Nucleus accumbens (tissue), 56 donors: ENCODE measurements at places on chromosomes 12 and 14.

DNA sequence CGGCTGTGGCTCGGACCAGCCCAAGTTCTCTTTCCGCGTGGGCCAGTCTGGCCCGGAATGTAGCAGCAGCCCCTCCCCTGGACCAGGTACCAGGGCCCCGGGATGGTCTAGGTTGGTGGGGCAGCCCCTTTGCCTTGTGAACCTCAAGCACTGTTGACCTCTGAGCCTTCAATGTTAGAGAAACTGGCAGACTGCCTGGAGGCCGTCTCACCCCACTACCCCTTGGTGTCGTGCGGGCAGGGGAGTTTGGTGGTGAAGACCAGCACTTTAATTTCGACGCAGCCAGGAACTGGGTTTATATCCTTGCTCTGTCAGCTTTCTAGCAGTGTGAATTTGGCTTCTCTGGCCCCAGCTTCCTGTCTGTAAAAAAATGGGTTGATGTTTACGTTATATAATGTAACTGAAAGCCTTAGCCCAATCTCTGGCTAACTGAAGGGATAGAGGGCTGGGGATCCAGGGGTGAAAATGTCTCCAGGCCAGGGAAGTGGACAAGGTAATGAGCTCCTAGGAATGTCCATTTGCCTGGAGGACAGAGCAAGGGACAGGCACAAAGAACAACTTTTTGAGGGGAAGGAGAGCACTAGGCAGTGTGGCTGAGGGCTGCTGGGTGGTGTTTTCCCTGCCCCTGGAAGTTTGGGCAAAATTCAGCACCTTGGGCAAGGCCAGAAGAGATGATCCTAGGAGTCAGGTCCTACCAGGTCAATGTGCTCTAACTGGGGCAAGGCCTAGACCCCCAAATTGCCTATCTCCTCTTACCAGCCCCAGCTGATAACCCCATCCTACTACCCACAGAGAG is 11.4 kb downstream of the MCRS1 start:
- no peak for DNase-seq

- no peak for DNase-seq
Observed at GRCh38 chr12:21773263-21773741, 1.2 kb downstream of the KCNJ8 start.

GRCh38 chr14:59870277-59871165 is at the start of gene RTN1:
Gene RTN1, minus strand, starts transcription at chr14:59870776. Its CDS starts 146 bp downstream, at chr14:59870630.
- DNase-seq, result peak; percentile 70

GRCh38 chr12:50887191-50887590 is 44.5 kb downstream of the TMPRSS12 start:
- no peak for DNase-seq

GRCh38 chr12:124512667-124513296 is 54.6 kb downstream of the NCOR2 start:
- peak; percentile 68 for DNase-seq

GRCh38 chr14:76775695-76776427 is 14.6 kb downstream of the VASH1 start:
- DNase-seq, result no peak

- no peak for DNase-seq
Observed at GRCh38 chr14:80653956-80654355, 287.6 kb downstream of the CEP128 start.

DNA sequence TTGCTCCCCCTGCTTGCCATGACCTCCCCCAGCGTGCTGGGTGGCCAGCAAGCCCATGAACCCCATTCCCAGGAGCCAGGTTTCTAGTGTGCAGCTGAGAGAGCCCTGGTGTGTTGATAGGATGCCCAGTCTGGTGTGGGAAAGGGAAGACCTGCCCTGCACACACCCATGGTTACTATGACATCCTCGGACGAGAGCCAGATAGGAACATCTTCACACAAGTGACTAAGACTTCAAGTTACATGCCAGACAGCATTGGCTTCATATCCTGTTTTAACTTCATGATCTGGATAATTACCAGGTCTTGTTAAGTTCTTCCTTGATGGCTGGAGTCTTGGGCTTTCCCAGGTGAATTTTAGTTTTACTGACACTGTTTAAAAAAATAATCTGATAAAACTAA is 196.6 kb upstream of the EGLN3 start:
- DNase-seq, result no peak

DNA sequence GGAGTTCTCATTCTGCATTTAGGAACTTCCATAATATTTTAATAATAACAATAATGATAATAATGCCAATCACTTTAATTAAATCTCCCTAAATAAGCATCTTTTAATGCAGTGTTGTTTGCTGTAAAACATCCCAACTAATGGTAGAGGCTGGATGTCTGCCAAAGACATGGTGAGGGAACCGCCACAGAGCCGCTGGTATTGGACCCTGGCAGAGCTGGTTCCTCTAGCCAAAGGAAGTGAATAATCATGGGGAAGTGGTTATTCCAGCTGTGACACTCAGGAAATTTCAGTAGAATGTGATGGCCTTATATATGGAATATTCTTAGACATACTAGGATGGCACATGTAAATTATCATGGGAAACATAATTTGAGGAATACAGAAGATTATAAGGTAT is 483.3 kb downstream of the ZFP36L1 start:
- no peak for DNase-seq

DNA sequence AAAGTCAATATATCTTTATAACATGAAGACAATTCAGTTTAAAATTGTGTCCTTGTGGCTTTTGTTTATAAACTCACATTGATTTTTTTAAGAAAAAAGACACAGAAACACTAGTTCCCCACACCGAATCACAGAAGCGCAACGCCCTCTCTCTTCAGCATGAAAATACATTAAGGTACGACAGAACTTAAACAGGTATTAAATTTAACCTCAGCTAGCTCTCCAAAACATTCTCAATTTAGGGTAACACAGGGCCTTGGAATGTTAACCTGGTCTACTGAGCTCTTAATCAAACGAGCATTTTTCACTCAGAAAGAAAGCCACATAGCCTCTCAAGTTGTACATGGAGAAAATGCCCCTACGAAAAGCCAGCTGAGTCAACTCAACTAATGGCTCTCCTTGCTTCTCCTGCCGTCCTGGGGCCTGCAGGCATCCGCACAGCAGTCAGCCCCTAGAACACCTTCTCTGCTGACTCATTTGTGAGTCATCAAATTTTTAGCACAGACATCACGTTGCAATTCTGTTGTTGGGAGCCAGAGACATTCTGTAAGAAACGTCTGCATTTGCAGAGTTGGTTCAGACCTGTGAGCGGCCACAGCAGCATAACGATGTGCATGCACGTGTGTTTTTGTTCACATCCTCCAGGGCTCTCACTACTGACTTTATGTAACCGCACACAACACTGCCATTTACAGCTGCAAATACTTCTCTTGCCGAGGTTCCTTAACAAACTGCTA is 141.6 kb downstream of the ITPR2 start:
- peak; percentile 27 for DNase-seq

- DNase-seq, result no peak
Observed at GRCh38 chr12:30797689-30798088, 42.9 kb upstream of the CAPRIN2 start.

- no peak for DNase-seq
Observed at GRCh38 chr14:96214793-96215192, 10.2 kb downstream of the BDKRB2 start.

- DNase-seq, result no peak
Observed at GRCh38 chr12:21547437-21547836, 21.3 kb downstream of the SPX start.

DNA sequence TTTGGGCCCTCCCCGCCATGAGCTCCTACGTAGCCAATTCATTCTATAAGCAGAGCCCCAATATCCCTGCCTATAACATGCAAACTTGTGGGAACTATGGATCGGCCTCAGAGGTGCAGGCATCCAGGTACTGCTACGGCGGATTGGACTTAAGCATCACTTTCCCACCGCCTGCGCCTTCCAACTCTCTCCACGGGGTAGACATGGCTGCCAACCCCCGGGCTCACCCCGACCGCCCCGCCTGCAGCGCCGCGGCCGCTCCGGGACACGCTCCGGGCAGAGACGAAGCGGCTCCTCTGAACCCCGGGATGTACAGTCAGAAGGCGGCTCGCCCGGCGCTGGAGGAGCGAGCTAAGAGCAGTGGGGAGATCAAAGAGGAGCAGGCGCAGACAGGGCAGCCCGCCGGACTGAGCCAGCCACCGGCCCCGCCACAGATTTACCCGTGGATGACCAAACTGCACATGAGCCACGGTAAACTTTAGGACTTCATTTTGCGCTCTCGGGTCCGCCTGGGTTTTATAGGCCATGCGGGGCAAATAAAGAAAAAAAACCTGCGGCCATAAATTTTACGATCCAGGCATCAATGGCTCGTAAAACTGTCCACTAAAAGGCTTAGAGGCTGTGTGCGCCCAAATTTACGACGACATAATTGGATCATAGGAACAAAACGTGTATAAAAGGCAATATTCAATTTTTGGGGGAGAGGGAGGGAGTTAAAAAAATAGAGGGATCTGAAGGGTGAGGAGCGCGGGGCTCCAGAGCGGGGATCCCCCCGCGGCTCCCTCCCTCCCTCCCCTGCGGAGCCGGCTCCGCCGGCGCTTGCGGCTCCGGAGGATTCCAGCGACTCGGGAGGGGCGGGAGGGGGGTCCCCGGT is 493 bp downstream of the HOXC5 start:
- no peak for DNase-seq

DNA sequence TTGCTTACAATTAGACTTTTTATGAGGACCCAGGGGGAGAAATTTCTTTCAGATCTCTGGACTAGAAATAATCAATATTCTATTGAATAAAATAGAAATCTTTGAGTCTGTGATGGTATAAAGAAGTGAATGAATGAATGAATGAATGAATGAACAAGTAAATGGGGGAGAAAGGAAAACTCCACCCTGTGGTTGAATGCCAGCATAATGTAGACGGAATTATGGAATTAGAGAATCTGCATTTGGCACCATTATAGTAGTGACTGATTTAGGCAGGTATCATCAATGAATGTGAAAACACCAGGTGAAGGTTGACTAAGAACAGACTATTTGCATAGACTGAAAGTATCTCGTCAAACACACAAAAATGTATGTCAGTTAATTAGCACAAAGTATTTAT is 135.0 kb downstream of the FBXL14 start:
- DNase-seq, result no peak
